Stimulated activated CD4-positive, alpha-beta T cell treated with anti-CD3 and anti-CD28 coated beads, Interleukin-1b, Interleukin-23, amount 100 ng/mL, for 4 hours (primary cell): ENCODE measurements at places on chromosomes 5 and 9.
A peak's percentile ranks its signal among the peaks of the same experiment; 100 is the strongest.

DNA sequence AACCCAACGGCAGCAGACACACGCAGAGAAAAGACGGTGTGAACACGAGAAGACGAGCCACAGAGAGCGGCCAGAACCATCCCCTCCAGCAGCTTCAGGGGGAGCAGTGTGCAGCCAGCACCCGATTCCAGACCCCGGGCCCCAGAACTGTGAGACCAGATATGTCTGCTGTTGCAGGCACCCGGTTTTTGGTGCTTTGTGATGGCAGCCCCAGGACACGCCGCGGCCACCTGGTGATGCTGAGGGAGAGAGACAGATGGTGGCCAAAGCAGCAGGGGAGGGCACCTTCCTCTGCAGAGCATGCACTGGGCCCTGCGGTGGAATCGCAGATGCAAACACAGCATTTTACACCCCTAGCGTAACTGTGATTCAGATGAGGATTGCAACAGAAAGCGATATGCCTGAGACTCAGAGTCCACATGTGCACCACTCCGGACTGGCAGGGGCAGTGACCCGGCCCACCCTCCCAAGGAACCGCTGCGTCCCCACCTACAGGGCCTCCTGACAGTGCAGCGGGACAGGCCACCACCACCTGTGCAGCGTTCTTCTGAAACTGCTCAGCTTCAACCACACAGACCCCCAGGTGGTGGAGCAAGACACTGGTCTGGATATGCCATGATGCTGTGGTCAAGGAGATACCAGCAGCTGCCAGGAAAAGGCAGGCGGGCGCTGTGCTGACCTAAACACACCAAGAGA, 24.0 kb downstream of the ZDHHC11B start:
- DNase-seq, result no peak

- DNase-seq, result no peak
Observed at GRCh38 chr9:69253057-69253456, 72.0 kb upstream of the ENTREP1 start.

GRCh38 chr5:126103050-126103449, 320.2 kb upstream of the GRAMD2B start:
- DNase-seq, result no peak

- no peak for DNase-seq
Observed at GRCh38 chr5:177124486-177124991, 9.0 kb upstream of the NSD1 start.

DNA sequence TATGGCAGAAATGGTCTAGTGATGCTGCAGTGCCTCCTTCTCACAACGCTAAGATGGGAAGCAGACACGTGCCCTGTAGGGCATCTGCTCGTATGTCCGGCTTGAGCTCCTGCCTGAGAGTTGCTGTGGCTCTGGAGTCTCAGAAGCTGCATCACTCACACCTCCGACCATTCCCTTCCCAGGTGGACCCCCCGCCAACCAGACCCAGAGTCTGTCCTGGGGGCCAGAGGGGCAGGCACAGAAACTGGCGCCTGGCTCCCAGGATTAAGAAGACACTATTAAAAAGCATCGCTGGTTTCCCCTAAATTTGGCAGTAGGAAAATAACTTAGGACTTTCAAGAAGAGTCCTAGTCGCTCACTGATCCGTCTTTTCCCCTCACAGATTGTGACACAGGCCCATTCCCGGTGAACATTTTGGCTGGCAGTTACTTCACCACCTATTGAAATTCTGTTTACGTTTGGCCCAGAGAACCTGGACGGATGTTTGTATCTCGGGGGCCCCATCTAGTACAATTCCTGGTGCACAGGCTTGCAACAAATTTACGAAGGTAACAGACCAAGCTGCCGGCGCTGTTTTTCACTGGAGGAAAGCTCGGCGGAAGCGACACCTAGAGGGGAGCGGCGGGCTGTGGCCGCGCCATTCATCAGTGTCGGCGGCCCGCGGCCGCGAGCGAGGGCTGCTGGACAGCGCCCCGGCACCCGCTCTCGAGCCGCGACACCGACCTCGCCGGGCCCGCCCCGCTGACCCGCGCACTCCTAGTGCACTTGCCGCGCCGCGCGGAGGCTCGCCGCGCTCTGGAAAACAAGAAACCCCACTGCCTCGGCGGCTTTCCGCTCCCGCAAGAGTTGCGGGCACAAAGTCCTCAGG, 1.6 kb downstream of the FSTL4 start:
- no peak for DNase-seq

DNA sequence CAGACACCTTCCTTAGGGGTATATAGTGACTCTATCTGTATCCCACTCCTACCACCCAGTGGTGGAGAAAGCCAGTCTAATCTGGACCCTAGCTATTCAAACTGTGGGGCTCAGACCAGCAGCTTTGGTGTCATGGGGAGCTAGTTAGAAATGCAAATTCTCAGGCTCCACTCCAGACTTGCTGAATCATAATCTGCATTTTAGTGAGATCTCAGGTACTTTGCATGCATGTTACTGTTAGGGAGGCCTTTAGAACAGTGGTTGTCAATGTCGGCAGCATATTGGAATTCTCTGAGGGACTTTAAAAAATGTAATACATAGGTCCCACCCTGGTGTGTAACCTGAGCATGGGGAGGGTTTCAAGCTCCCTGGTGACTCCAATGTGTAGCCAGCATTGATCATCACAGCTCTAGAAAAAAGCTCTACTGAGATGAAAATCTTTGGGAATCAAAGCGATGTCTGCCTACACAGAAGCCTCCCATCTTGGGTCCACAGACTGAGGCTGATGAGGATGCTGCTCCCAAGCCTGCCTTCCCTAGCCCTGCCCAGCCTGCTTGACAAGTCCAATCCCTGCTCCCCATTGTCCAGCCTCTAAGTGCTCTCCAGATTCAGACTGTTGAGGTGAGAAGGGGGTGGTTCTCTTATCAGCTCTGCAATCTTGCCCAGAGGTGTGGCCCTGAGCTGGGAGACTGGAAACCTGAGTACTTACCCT, 11.9 kb upstream of the GM2A start:
- no peak for DNase-seq

- DNase-seq, result no peak
Observed at GRCh38 chr5:109486200-109486804, 76.5 kb upstream of the PJA2 start.

DNA sequence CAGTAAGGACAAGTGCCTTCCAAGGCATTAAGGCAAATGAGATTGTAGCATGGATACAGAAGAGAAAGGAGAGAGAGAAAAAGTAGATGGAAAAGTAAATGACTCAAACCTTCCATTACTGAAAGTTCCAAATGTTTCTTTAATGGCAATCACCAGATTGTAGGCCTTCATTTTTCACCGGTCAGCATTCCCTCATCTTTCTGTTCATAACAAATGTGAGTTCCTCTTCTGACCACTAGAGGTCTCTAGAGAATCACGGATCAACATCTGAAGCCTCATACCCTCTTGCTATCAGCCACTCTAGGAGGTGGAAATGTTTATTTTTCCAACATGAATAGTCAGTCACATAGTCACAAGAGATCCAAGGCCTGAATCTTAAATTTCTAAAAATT, 73.6 kb upstream of the RPS23 start:
- no peak for DNase-seq

DNA sequence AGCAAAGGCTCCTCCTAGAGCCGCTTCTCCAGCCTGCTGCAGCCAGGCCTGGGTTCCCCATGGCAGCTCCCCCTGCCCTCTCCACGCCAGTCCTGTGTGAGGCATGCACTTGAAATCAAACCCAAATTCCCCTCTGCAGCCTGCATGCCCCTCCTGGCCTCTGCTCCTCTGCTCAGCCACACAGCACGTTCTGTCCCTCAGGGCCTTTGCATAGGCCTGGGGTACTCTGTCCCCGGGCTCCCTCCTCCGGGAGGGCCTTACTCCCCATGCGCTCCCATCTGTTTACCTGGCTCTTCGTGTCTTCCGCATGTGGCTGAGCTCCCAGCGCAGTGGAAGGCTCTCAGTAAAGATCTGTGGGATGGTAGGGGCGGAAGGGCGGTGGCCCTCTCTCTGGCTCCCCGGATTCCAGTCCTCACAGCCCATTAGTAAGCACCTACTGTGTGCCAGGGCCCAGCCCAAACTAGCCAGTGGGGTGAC, 203.5 kb upstream of the IER5L start:
- no peak for DNase-seq

GRCh38 chr5:151168602-151169344, 11.2 kb upstream of the ANXA6 start:
- DNase-seq, result no peak

DNA sequence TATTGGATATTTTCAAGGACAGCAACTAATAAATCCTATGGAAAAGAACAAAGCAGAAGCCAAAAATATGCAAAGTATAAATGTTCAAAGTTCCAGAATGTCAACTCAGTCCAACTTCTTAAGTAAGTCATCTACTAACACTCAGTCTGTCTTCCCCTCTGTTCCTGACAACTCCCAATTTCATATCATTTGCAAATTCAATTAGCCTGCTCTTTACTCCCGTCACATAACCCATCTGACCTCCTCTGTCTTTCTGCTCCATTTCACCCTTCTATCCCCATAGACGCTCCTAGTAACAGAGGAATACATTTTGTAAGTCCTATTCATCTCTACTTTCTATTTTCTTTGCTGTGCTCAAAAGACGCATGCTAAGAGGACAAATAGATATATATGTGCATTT, 659.8 kb upstream of the MEF2C start:
- DNase-seq, result no peak

GRCh38 chr5:91419571-91420537, 36.7 kb upstream of the ARRDC3 start:
- DNase-seq, result peak; percentile 72

DNA sequence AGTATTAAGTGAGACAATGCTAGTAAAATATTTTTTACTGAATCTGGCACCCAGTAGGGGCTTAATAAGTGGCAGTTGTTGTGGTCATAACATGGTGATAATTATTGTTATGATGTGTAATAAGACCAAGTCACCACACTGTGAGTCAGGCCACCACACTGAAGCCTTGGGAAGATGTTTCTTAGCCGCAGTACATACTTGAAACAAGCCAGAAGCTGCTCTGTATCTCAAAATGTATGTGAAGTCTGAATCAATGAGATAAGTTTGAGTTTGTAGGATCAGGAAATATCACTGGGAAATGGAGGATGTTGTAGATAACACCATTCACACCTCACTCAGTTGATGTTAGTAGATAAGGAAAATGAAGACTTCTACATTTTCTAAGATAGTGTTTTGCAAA, 51.3 kb upstream of the PTPN3 start:
- DNase-seq, result no peak

- no peak for DNase-seq
Observed at GRCh38 chr9:103991698-103992097, 102.4 kb upstream of the SMC2 start.

DNA sequence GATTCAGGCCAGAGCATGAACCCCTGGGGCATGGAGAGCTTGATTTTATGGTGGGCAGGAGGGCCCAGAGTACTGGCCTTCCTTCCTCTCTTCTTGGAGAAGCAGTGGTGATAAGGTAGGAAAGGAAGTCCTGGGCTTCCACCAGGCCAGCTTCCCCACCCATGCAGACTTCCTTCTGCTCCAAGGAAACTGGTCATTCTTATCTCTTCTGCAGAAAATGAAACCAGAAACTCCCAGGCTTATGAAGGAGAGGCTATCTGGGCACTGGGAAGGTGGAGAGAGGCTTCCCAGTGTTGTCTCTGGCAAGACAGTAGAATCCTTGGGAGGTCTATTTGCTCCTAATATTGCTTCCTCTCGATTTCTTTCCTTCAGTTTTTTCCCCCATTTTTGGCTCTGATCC, 110.5 kb upstream of the EQTN start:
- no peak for DNase-seq

DNA sequence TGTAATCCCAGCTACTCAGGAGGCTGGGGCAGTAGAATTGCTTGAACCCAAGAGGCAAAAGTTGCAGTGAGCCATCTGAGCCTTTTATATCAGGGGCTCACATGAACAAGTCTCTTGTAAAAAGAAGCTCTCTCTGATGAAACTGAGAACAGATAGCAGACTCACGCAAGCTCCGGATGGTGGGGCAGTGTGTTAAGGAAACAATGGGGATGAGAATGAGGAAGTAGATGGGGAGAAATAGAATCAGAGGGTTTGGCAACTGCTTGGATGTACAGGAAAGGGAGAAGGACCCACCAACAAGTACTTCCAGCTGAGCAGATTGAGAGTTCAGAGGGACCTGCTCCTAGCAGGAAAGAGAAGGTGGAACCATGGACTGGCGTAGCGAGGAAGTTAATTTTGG, 18.6 kb downstream of the TMEM252 start:
- no peak for DNase-seq

DNA sequence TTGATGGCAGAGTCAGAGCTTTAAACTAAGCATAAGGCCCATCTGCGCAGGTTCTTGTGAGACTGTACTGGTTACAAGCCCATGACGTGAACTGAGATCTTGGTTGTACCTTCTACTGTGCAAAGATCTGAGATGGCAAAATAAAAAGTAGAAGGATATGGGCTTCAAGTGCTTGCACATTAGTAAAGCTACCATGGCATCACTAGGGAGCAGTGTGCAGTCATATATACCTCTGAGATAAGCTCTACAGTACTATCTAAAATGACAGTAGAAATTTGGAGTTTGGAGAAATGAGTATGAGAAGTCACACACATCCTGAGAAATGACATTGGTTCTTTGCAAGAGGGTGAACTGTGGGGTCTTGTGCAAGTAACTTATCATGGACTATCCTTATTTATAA, 408.2 kb upstream of the PRR16 start:
- DNase-seq, result no peak

GRCh38 chr5:160556846-160557245, 135.2 kb downstream of the PTTG1 start:
- no peak for DNase-seq

GRCh38 chr5:10235350-10235749, 14.3 kb downstream of the ATPSCKMT start:
- no peak for DNase-seq

DNA sequence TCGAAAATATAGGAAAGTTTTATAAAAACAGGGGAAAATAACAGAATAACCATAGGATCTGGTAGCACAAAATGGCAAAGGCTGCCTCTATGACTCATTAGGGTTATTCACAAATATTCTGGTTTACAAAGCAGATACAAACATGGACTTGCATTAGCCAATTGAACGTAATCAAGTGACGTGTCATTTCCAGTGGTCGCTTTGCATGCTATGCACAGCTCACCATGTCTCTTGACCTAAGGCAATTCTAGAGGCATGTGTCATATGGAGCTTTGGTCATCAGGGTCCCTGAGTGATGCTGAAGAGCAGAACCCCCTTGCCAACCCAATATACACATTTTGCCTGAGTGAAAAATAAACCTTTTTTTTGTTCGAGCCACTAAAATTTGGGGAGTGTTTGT, 158.8 kb downstream of the TMEM161B start:
- no peak for DNase-seq

GRCh38 chr9:128094166-128094949, 26.3 kb downstream of the SLC25A25 start:
- DNase-seq, result peak; percentile 59

DNA sequence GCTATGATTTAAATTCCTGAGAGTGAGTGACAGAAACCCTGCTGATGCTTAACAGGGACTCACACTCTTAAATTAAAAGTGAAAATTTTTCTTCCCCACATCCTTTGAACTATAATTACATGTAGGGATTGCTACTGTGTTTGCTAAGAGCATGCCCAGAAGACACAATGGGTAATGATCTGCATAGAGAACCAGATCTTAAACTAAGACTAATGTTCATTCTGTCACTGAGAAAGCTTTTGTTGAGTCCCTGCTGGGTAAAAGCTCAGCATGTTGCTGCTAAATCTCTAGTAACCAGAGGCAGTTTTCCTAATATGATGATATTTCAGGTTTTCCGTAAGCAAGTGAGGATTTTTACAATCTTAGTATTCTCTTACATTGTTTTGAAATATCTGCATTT, 424.8 kb upstream of the SMC2 start:
- no peak for DNase-seq

GRCh38 chr9:119509291-119509905, 140.2 kb upstream of the BRINP1 start:
- no peak for DNase-seq

GRCh38 chr5:37721447-37721871, 118.4 kb downstream of the GDNF start:
- DNase-seq, result no peak

- DNase-seq, result no peak
Observed at GRCh38 chr9:108521063-108521590, 334.7 kb downstream of the ACTL7B start.
